ENCODE measurements at places on chromosomes 3 and 15.

DNA sequence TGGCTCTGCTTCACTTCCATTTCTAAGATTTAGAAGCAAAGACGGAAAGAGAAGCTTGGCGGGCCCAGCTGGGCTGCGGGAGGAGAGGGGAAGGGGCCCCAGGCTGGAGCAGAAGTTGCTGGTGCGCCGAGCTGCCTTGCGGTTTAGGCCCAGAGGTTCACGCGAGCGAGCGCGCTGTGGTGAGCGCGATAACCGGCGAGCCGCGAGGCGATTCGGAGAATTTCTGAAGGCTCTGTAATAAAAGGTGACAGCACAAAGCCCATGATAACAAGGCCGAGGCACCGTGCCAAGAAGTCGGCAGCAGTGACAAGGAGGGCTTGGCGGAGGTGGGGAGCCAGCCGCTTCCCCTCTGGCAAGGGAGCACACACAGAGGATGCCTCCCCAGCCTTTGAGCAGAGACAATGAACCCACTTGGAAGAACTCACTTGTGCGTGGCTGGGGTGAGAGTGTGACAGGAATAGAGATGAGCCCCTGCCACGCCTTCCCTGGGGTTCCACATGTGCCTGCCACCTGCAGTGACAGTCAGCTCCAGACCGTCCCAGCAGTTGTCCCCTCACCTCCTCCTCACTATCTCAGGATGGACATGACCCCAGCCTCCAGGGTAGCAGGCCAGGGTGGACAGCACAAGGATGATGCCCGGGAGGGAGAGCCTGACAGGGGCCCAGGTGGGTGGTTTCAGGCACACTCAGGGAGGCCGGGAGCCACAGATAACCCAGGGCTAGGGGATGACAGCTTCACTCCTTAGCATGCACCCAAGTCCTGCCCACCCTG lies 315.2 kb downstream of the UACA start:
- DNase-seq, result no peak

DNA sequence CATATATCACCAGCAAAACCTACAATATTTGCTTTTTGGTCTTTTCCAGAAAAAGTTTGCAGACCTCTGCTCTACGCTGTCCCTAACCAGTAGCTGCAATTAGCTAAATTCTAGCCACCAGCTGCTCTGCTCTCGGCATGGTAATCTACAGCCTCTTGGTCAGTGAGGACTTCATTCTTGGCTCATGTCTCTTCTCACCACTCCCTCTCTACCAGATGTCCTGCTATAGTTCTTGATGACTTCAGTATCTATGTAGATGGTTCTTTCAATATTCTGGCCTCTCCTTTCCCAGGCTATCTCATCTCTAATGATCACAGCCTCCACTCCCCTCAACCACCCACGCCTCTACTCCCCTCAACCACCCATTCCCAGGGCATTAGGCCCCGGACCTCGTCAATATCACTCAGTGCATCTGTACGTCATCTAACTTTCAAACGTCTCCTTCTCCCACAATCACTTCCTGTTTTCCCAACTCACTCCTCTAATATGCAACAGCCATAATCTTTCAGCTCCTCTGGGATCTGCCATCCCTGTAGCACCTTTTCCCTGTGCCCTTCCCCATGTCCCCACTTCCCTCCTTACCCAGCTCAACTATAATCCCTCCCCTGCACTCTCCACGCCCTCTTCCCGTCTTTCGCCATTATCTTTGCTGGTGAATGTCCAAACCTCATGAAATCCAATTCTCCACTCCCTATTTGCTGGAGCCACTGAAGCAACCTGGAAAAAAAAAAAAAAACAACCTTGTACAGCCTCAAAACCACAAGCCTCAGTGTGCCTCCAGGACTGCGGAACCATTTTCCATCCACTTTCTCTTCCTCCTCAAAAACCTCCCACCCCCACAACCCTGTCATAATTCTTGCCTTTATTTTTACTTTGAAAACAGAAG lies 429.4 kb upstream of the PROK2 start:
- DNase-seq, result no peak

DNA sequence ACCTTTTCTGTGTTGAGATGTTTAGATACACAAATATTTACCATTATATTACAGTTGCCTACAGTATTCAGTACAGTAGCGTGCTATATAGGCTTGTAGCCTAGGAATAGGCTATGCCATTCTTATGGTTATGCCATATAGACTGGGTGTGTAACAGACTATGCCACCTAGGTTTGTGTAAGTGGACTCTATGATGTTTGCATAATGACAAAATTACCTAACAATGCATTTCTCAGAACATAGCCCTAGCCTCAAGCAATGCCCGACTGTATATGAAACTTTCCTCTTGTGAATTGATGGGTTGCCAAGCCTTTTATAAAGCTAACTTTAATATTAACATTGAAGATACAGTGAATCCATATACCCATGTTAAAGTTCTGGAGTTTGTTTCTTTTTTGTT lies 10.3 kb upstream of the PHLDB2 start:
- DNase-seq, result no peak

DNA sequence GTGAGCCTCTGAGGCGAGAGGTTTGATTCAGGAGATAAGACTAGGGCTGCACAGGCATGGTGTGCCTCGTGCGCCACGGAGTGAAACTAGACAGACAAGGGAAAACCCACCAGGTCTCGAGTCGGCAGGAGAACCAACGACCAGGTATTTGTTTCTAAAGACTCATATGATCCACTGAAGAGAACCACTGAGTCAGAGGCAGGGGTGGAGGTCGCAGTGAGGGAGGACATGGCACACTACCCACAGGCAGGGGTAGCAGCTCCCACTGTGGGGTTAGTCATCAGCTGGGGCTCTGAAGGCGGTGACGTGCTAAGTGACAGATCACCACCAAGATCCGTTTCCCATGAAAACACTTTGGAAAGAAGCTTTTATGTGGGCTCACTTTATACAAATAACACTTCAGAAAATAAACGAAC lies 45.7 kb downstream of the CHSY1 start:
- no peak for DNase-seq

- no peak for DNase-seq
Measured at GRCh38 chr15:81962482-81962881, 83.3 kb downstream of the MEX3B start.

DNA sequence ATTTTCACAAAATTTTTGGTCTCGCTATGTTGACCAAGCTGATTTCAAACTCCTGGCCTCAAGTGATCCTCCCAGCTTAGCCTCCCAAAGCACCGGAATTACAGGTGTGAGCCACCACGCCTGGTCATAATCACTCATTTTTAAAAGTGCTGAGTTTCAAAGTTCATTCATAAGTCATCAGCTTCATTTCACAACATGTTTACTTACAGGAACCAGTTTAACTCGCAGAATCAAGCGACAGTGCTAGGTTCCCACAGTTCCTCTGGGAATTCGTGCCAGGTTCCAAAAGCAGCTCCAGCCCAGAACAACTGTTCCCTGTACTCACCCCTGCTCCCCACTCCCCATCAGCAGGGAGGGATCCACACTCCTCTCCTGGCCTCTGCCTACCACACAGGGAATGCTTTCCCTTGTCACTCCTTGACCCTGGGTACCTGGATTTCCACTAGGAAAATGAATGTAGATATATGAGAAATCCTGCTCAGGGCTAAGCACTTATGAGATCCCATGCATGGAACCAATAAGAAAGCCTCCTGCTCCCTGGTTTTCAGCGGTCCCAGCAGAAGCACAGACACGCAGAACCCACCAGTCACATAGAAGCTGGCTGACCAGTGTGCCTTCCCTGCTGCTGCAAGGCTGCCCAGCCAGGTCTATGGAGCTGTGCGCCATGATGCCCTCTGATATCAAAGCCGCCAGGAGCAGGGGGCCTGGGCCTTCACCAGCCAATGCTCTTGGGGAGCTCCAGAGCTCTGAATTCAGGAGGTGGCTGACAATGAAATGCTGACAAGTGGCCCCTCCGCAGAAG lies 72.3 kb downstream of the ITGB5 start:
- no peak for DNase-seq

DNA sequence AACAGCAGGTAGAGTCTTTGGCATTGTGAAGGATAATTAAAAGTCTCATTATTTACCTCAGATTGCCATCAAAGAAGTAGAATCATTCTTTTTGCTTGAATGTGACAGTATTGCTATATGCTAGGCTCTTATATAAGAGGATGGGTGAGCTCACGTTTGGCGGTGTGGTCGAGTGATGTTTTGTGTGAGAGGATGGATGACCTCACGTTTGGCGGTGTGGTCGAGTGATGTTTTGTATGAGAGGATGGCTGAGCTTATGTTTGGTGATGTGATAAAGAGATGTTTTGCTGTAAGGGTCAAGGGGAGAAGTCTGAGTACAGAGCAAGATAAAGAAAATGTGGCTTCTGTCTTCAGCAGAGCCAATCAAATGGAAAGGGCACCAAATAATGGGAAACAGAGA lies 299.6 kb upstream of the NR2E3 start:
- no peak for DNase-seq

DNA sequence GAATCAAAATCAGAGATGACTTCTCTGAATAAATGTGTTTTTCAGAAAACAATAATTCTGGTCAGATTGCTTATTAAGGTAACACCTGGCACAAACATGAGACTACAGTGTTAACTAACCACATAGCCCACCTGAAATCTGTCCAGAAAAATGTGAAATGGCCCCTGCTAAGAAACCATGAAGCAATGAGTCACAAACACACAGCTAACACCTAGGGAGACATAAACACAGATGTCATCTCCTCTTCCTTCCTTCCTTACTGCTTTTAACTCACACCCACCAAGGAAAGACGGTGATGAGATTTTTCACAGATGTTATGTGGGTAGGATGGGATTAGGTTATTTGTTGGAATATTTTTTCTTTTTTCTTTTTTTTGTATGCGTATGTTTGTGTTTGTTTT lies 315.0 kb upstream of the STAC start:
- no peak for DNase-seq

GRCh38 chr15:40266828-40267304 lies 16.0 kb downstream of the ANKRD63 start:
- DNase-seq, result no peak

- DNase-seq, result no peak
Measured at GRCh38 chr15:77504871-77505270, 84.2 kb downstream of the HMG20A start.

DNA sequence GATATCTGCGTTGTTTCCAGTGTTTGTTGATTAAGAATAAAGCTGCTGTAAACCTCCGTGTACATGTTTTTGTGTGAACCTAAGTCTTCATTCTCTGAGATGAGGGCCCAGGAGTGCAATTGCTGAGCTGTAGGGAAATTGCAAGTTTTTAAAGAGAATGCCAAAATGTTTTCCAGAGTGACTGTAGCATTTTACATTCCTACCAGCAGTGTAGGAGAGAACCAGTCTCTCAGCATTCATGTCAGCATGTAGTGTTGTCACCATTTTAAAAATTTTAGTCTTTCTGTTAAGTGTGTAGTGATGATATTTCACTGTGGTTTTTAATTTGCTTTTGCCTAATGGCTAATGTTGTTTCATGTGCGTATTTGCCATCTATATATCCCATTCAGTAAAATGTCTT lies 3.4 kb upstream of the MGLL start:
- DNase-seq, result no peak

DNA sequence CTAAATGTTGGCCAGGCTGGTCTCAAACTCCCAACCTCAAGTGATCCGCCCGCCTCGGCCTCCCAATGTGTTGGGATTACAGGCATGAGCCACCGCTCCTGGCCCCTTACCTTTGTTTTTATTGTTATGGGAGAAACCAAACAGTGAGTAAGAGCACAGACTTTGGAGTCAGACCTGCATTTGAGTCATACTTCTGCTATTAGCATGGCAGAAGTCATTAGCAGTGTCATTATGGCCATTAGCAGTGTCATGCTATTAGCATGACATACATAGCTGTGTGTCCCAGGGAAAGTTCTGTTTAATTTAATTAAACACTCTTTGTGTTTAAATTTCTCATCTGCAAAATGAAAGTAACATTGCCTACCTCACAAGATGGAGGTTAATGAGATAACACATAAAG lies 54.8 kb downstream of the SQOR start:
- DNase-seq, result no peak

DNA sequence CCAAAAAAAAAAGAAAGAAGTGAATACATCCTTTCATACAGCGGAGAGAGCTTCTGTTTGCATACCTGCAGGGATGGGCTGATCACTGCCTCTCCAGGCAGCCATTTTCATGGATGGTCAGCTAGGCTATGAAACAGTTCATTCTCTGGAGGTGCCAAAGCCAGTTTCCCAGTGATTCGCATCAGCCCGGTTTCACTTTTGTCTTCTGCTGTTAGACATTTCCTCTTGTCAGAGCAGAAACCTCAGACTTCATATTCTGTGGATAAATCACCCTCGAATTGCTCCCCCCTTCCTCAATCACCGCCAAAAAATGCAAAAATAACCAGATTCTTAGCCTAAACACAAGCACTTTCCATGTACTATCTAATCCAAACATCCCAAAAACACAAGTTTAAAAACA lies 225.6 kb downstream of the ADAMTS9 start:
- no peak for DNase-seq

DNA sequence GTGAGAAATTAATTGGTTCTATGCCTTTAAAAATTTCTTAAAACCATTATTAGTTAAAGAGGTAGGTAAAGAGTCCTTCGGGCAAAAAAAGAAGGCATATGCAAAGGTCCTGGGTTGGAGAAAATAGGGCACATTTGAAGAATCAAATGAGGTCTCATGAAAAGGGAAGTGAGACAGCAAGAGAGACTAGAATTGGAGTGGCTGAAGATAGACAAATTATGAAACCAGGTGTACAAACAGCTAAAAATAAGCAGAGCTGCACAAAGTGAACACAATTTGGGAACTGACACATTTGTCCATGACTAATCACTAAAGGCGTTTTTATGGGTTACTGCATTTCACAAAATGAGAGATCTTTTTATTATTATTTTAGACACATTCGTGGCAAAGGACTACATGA lies 581.2 kb downstream of the PYDC2 start:
- no peak for DNase-seq

- no peak for DNase-seq
Measured at GRCh38 chr3:12513694-12514446, 29.6 kb downstream of the TSEN2 start.

- no peak for DNase-seq
Measured at GRCh38 chr3:72279068-72279604, 494.2 kb upstream of the PROK2 start.
